ENCODE measurements at places on chromosomes 5 and 9.

DNA sequence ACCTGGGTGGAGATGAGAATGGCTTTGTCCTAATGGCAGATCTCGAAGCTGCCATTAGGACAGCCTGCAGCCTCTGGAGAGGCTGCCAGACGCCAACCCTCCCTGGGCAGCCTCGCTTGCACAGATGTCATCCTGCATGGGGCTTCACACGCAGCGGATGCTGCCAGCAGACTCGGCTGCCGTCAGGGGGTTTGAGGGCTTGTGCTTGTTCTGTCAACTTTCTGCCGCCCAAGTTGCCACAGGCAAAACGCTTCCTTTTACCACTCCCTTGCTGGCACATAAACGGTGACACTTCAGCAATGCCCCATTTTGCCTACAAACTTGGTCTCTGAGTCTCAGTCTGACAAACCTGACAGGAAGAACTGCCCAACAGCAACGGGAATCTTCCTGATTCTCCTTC lies 24.7 kb downstream of the DAP start:
- H3K27me3 ChIP-seq, result no peaks in the 10 kb centered on the region
- peaks cover 21% of the 10 kb centered on the region for H3K36me3 ChIP-seq
- H3K4me3 ChIP-seq, result no peak overlapping the region
- DNase-seq, result no peak

DNA sequence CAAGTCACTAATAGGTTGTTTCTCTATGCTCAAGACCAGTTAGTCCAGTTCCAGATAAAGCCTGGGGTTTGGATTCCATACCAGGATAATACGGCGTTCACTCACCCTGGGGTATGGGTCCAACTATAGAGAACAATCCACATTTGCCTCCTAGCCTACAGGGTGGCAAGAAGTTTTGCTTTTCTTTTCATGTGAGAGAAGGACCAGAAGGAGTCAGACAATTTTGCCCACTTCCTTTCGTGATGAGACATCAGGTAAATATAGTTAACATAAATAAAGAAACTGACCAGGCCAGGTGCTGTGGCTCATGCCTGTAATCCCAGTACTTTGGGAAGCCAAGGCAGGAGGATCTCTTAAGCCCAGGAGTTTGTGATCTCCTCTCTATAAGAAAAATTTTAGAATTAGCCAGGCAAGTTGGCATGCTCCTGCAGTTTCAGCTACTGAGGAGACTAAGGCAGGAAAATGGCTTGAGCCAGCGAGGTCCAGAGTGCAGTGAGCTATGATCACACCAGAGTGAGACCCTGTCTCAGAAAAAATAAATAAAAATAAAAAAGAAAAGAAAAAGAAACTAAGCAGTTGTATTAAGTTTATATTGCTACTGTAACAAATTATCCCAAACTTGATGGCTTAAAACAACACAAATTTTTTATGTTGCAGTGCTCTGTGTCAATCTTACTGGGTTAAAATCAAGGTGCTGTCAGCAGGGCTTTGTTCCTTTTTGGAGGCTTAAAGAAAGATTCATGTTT lies 7.5 kb upstream of the REEP5 start:
- peak overlapping the region; percentile 80 for H3K27ac ChIP-seq
- DNase-seq, result no peak
- H3K4me1 ChIP-seq, result peaks cover 36% of the 10 kb centered on the region
- no peaks in the 10 kb centered on the region for H3K36me3 ChIP-seq

DNA sequence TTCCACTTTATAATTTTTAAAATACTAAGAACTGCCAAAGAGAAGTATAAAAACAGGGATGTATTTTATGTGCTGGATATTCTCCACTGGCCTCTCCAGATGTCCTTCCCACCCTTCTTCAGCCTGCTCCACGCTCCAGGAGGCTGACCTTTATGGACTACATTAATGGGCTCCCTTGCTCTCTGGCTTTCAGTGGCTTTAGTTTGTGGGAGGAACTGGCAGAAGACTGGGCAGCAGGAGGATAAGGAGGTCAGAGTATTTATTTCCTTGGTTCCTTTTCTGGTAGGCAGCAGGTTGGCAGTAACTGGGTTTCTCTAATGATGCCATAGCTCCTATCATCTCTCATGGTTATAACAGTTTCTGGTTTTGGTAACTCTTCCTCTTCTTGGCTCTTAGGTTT lies 133.9 kb downstream of the PAM start:
- peaks cover 2% of the 10 kb centered on the region for H3K36me3 ChIP-seq
- no peaks in the 10 kb centered on the region for H3K27me3 ChIP-seq
- no peak for DNase-seq
- no peak overlapping the region for H3K4me3 ChIP-seq

DNA sequence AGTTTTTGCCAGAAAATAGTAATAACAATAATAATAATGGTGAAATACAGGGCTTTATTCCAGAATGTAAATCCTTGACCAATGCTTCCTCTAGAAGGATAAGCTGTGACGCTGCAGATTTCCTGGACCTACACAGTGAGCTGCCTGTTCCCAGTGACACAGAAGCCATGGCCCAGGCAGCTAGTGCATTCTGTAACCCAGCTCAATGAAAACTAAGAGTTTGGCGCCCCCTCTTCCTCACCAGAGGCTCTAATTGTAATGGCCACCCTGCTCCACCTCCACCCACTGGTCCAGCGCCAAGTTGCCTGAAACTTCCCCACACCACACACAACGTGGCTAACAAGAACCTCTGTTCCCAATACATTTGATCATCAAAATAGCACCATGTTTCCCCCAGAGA lies 248.1 kb downstream of the CETN3 start:
- no peaks in the 10 kb centered on the region for H3K4me1 ChIP-seq
- H3K36me3 ChIP-seq, result no peaks in the 10 kb centered on the region
- no peak for DNase-seq
- H3K27ac ChIP-seq, result no peak overlapping the region

DNA sequence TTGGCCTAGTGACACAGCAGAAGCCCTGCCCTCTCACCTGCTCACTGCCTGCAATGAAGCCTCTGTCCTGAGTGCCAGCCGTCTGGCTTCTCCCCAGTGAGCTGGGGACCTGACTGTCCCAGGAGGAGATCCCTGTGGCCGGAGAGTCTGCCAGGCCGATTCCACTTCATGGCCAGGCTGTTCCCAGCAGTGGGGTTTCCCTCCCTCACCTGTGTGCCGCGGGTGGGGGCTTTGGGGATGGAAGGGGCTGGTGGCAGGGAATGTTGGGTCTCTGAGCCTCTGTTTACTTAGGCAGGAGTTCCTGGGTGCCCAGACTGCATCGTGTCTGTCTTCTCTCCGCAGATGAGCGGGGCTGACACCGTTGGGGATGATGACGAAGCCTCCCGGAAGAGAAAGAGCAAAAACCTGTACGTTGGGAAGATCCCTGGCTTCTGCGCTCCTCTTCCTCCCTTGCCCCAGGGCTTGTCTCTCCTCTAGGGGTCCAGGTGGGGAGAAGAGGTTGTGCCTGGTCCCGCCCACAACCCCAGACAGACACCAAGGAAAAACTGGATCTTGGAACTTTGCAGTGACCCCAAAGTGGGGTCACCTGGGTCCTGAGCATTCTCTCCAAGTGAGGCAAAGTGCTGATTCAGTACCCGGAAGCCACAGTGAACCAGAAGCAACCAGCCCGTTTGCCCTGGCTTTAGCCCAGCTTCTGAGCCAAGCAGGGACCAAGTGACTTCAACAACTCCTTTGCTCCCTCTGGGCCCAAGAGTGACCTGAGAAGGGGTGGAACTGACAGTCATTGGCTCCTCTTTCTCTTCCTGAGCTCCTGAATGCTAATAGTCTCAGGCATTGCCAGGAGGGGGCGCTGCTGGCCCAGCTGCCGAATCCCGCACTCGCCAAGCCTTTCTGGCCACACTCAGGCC lies 127.7 kb downstream of the RGS3 start:
- H3K4me3 ChIP-seq, result no peak overlapping the region
- DNase-seq, result peak; percentile 32
- H3K36me3 ChIP-seq, result no peaks in the 10 kb centered on the region
- peaks cover 31% of the 10 kb centered on the region for H3K4me1 ChIP-seq

GRCh38 chr9:38649731-38650363 lies 29.5 kb upstream of the ANKRD18A start:
- no peaks in the 10 kb centered on the region for H3K4me1 ChIP-seq
- H3K27me3 ChIP-seq, result peaks cover 8% of the 10 kb centered on the region
- H3K36me3 ChIP-seq, result no peaks in the 10 kb centered on the region

DNA sequence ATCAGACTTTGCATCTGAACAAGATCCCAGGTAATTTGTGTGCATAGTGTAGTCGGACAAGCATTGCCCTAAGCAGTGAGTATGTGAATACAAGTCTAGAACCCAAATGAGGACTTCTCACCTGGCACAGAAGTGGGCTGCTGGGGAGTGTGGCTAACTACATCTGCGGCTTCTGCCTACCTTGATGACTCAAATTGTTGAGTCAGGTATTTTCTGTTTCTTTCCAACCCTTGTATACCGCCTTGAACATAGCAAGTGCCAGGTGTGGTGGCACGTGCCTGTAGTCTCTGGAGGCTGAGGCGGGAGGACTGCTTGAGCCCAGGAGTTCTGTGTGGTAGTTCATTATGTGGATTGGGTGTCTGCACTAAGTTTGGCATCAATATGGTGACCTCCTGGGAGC lies 7.9 kb upstream of the JADE2 start:
- DNase-seq, result no peak
- H3K4me1 ChIP-seq, result no peaks in the 10 kb centered on the region
- H3K36me3 ChIP-seq, result no peaks in the 10 kb centered on the region

GRCh38 chr9:90999425-91000397 lies 198.1 kb downstream of the SYK start:
- H3K27me3 ChIP-seq, result peaks cover 6% of the 10 kb centered on the region
- no peak overlapping the region for H3K4me3 ChIP-seq

- no peak overlapping the region for H3K27ac ChIP-seq
- DNase-seq, result no peak
- H3K4me1 ChIP-seq, result no peaks in the 10 kb centered on the region
Measured at GRCh38 chr5:153432583-153432982, 57.9 kb upstream of the GRIA1 start.
